Endothelial cell (in vitro differentiated cells): ENCODE measurements at places on chromosomes 16 and 17. TPM values are rescaled to one million over a fixed set of nuclear protein-coding genes. Genes with fewer than 3 reads are reported as not detected.

- H3K27me3 ChIP-seq: no peaks in the 10 kb centered on the region
- peaks cover 3% of the 10 kb centered on the region for H3K4me1 ChIP-seq
- no peak for DNase-seq
- no peak overlapping the region for H3K27ac ChIP-seq
Observed at GRCh38 chr17:59490216-59490615, 75.2 kb upstream of the DHX40 start.

DNA sequence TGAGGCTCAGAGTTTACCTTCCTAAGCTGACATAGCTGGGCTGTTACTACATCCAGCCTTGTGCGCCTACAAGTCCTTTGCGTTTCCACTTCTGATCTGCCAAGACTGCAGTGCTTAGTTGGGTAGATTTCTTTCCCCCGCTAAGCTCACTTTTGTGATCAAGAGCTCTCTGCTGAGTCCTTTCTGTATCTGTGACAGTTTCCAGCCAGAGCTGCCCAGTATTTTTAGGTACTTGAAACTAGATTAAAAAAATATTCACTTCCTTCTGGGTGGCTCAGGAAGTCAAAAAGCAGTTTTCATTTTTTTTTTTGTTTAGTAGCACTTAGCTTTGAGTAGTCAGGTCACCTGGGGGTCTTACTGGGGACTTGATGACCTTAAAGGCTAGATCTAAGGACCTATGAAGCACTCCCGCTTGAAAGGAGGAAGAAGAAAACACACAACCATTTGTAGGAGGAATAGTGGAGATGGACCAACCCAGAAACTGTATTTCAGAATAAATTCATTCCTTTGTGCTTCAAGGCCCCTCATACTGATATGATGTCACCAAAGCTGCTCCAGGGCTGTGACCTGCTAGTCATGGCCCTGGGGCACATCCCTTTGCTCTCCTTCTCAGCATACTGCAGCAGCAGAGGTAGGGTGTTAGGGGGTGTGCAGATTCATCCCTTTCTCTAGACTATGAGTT is 75.6 kb upstream of the HNF1B start:
- DNase-seq: no peak
- H3K27ac ChIP-seq: no peak overlapping the region
- peaks cover 15% of the 10 kb centered on the region for H3K4me1 ChIP-seq

DNA sequence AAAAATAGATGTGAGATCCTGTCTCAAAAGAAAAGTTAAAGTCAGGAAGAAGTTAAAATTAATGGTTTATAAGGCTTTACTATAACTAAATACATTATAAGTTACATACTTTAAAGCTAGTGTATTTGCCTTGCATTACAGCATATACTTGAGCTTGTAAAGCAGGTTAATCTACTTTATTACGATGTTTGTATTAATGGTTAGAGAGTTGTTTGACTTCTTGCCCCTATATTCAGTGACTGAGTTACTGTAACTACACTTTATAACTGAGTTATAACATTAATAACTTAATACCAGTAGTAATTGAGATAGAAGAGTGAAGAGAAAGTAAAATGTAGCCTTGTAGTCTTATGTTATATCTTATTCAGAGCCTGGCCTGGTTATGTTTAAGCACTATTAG is 22.9 kb downstream of the CLTC start:
- no peaks in the 10 kb centered on the region for H3K27me3 ChIP-seq
- H3K27ac ChIP-seq: no peak overlapping the region
- DNase-seq: no peak
- H3K36me3 ChIP-seq: no peaks in the 10 kb centered on the region
- peaks cover 30% of the 10 kb centered on the region for H3K4me1 ChIP-seq
- H3K4me3 ChIP-seq: no peak overlapping the region

DNA sequence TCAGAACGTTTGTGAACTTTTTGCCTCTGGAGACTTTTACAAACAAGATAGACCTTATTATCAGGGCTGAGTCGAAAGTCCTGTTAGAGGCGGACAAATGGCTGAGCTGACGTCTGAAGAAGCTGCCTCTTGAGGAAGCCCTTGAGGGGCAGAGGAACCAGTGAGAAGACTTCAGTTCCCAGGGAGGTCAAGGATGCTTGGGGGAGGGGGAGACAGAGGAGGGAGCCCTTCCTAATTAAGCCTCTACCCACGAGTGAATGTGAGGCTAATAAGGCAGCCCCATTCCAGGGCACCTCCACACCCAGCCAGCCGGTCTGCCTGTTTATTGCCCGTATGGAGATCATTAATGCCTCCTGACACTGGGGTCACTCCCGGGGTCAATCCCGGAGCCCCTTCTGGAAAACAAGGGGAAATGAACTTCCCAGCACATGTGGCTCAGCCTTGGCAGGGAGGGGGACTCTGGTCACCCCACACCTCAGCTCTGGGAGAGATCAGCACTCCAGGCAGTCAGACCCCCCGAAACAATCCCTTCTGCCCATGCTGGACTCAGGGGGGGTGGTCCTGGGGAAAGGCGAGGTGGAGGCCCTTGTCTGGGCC is 9.2 kb upstream of the TBX4 start:
- no peak overlapping the region for H3K27ac ChIP-seq
- no peak overlapping the region for H3K4me3 ChIP-seq
- H3K36me3 ChIP-seq: peaks cover 4% of the 10 kb centered on the region
- peaks cover 3% of the 10 kb centered on the region for H3K4me1 ChIP-seq
- DNase-seq: no peak

DNA sequence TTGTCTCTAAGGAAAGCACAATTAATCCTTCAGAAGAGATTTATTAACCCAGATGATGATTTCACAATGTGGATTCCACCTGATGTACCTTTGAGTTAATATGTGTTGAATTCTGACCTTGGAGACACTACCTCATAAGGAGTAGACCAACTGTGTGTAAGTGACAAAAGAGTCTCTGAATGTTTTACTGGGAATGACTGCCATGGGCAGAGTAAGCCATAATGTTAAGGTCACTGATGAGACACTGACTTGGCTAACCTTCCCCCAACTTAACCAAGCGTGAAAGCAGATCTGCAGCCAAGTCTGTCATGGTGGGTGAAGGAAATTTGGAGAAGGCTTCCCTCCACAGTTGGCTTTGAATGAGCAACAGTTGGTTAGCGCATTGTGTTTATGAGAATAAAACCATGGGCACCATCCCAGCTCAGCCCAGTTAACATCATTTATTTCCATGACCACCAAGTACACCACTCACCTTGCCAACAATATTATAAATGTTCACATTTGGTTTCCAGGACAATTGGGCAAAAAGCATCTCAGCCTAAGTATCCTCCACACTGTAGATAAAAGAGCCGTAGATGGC is 618.5 kb downstream of the KCNJ2 start:
- H3K4me1 ChIP-seq: no peaks in the 10 kb centered on the region
- H3K27me3 ChIP-seq: peaks cover 2% of the 10 kb centered on the region
- H3K27ac ChIP-seq: no peak overlapping the region

DNA sequence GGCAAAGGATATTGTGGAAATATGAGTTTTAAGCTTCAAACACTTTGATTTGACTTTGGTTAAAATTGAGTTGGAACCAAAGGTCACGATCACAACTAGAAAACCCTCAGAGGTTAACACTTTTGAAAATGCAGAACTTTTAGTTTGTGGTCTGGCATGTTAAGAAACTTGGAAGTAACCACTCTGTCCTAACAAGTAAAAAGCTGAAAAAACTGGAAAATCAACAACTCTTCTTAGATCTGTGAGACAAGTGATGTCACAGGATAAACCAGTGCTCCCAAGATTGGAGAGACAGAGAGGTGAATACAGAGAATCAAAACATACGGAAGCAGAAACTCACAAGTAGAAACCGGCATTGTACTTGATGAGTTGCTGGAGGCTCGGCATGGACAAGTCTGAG is 17.4 kb downstream of the MFSD6L start:
- no peak overlapping the region for H3K27ac ChIP-seq
- H3K4me3 ChIP-seq: no peak overlapping the region
- H3K36me3 ChIP-seq: no peaks in the 10 kb centered on the region
- DNase-seq: no peak
- H3K27me3 ChIP-seq: no peaks in the 10 kb centered on the region
- peaks cover 3% of the 10 kb centered on the region for H3K4me1 ChIP-seq

Gene OR2C1
- not detected for total RNA-seq

Gene CFAP52
- not detected for total RNA-seq

Gene SP2
- total RNA-seq: 12.4 TPM

Gene PRKAR1A
- total RNA-seq: 248 TPM

Gene SCO1
- 24.0 TPM for total RNA-seq
